ENCODE measurements at places on chromosomes 7 and 10.

GRCh38 chr7:7264306-7265040, 82.1 kb downstream of the C1GALT1 start:
- DNase-seq: no peak

- no peak for DNase-seq
Observed at GRCh38 chr7:543501-544337, 24.1 kb upstream of the PDGFA start.

DNA sequence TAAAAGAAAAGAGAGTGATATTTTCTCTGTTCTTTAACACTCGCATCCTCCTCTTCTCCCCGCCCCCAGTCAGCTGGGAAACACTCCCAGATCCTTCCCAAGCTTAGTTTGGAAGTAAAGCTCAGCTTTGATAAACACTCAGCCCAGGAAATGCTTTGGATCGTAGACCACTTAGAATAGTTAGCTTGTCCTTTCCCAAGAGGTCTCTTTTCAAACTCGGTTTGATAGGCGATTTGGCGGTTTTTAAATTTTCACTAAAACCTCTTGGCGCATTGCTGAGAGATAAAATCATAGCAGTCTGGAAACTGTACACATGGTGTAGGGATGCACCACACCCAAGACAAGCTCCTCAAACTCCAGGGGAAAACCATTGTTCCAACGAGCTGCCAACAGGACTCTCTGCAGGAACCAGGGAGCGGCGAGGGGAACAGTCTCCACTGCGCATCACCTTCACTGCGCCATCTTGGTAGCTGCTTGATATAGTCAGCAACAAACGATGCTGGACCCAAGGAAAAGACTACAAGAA, 22.3 kb downstream of the SMURF1 start:
- no peak for DNase-seq

DNA sequence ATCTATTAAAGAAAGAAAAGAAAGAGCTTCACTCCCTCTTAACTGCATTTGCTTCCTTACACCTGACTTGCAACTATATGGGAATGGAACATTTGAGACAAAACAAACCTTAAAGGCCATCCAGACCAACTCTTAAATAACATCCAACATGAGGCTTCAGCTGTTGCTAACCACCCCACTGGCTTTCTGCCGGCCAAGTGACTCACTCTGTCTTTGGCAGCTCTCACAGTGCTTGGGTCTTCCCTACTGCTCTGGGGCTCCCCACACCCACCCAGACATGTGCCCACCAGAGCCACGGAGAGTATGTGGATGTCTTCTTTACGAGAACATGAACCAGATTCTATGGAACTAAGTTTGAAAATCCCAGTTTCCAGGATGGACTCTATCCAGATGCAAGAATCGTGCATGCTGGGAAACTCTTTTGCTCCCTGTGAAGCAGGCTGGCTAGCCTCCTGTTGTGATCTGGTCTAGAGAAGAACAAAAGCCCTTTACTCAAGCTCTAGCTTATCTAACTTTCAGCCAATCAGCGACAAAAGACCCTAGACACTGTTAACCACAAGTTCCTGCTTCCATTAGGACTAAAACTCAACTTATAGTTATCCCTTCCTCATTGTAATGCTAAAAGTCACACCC, 245.7 kb downstream of the TCERG1L start:
- no peak for DNase-seq

GRCh38 chr10:112989826-112990225, 39.8 kb downstream of the TCF7L2 start:
- no peak for DNase-seq

GRCh38 chr10:116796910-116797513, 52.3 kb upstream of the ENO4 start:
- DNase-seq: peak; percentile 34

DNA sequence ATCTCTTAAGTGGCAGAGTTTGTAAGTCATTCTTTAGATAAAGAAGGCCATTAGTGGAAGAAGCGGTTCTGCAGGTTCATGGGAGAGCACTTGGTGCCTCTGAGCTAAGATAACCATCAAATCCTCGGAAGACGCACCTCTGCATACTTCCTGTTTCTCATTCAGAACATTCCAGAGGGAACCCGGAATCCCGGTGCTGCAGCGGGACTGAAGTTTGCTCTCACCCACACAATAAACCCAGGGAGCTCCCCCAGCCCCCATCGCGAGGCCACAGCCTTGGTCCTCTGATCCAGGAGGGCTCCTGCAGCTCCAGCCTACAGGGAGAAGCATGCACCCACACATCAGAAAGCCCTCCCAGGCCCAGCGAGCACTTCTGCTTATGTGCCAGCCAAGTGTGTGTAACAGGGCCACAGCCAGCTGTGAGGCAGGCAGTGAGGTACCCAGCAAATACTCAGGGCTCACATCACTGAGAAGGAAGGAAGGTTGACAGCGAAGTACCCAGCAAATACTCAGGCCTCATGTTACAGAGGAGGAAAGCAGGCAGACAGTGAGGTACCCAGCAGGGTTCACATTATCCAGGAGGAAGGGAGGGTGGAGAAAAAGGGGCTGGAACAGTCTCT, 142.4 kb downstream of the DIP2C start:
- no peak for DNase-seq

GRCh38 chr10:133150226-133150625, 9.8 kb upstream of the KNDC1 start:
- DNase-seq: no peak

DNA sequence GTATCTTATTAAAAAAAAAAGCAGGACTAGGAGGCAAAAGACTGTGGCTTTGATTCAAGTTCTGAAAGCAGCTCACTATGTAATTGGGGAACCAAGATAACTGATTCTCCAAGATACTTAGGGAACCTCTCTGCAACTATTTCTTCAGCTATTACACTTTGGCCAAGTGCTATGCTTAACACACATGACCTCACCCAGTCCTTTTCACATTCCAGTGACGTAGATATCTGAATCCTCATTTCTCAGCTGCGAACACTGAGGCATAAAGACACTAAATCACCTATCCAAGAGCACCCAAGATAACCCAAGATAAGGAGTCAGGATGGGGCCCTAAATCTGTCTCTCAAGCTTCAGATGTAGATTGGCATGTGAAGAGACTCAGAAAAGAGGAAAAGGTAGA, 133.6 kb downstream of the GLI3 start:
- DNase-seq: no peak

DNA sequence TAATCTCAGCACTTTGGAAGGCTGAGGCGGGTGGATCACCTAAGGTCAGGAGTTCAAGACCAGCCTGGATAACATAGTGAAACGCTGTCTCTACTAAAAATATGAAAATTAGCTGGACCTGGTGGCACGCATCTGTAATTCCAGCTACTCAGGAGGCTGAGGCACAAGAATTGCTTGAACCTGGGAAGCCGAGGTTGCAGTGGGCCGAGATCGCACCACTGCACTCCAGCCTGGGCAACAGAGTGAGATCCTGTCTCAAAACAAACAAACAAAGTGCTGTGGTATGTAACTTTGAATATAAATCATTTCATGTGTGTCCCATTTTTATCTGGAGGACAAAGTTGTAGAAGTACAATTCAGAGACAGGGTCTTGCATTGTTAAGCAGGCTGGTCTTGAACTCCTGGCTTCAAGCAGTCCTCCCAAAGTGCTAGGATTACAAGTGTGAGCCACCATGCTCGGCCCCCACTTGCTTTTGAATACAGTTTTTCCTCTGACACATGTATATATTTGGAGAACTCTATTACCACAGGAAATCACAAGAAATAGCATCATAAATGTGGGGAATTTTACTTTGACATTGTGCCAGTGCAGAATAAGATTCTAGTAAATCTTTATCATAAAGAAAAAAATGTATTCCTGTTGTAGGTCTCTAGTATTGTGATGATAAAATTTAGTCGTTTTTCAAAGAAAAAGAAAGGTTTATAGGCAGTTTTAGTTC, 32.6 kb downstream of the PTPN12 start:
- DNase-seq: no peak

- no peak for DNase-seq
Observed at GRCh38 chr7:20317413-20317812, 13.3 kb upstream of the ITGB8 start.

DNA sequence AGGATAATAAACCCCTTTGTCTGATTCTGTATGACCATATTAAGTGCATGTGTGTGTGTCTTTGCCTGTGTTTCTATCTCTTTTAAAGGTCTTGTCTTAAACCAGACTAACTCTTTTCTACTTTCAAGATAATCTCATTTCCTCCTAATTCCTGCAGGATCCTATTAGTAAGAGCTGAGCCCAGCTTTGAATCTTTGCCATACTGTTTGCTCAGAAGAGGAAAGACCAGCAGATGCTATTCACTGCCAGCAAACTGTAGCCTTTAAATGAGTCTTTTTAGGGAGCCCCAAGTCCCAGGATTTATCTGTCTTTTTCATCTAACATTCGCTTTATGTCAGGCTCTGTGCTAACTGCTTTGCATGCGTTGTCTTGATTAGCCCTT, 2.9 kb downstream of the GPR158 start:
- no peak for DNase-seq
